Gastroesophageal sphincter (tissue), 4 donors: ENCODE measurements at places on chromosomes 6 and 20.

DNA sequence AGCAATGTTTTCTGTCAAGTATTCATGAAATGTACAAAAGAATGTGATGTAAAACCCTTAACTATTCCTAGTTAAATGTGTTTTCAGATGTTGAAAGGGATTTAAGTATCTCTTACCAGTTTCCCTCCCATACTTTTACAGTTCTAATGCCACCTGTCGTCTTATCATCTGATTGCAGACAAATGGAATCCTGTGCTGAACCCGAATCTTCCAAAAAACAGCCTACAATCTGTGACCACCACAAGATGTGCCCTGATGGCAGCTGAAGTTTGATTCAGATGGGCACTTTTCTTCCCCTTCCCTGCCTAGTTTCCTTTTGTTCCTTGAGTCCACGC is 1.9 kb downstream of the TOMM6 start:
- no peak for ATAC-seq

DNA sequence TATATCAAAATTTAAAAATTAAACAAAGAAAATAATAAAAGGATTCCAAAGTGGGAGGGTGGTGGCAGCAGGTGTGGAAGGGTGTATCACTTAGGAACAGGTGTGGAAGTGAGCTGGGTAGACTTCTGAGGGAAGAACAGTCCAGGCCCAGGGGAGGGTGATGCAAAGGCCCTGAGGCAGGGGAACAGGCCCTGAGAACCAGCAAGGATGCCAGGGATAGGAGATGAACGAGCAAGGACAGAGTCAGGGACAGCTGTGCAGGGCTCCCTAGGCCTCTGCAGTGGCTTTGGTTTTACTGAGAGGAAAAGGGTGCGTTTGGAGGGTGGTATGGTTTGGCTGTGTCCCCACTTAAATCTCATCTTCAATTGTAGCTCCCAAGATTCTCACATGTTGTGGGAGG is 9.4 kb upstream of the RAET1E start:
- no peak for ATAC-seq

- ATAC-seq = no peak
Measured at GRCh38 chr6:11851387-11851786, 72.8 kb upstream of the ADTRP start.

GRCh38 chr20:90651-91050 is 3.2 kb downstream of the DEFB125 start:
- ATAC-seq = no peak

DNA sequence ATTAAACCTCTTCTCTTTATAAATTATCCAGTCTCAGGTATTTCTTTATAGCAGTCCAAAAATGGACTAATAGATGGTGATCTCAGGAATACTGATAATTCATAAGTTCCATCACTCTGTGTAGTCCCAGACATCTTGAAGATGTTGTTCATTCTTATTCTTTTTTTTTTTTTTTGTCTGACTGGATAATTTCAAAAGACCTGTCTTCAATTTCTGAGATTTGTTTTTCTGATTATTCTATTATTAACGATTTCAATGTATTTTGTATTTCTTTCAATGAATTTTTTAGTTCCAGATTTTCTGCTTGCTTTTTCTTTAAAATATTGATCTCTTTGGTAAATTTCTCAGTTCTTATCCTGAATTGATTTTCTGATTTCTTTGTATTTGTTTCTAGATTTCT is 29.7 kb upstream of the ZNF337 start:
- no peak for ATAC-seq

GRCh38 chr6:160028487-160029275 is 59.8 kb downstream of the IGF2R start:
- ATAC-seq = no peak

- no peak for ATAC-seq
Measured at GRCh38 chr20:63401384-63402110, 40.4 kb upstream of the CHRNA4 start.

DNA sequence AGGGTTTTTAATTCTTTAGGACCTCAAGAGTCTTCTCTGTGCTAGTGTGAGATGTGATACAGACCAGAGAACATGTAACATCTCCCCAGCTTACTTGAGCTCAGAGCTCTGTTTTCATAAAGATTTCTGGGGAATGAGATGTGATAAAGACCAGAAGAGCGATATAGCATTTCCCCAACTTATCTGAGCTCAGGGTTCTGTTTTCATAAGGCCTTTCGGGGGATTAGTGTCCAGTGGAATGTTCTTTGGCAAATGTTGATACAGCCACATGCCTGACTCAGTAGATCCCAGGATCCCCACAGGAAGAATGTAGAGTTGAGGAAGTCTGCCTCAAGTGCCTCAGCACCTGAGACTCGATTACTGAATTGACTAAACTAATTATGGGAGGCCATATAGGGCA is 18.7 kb upstream of the TOP1 start:
- ATAC-seq = no peak

GRCh38 chr6:130158056-130158455 is 64.7 kb downstream of the SAMD3 start:
- no peak for ATAC-seq

DNA sequence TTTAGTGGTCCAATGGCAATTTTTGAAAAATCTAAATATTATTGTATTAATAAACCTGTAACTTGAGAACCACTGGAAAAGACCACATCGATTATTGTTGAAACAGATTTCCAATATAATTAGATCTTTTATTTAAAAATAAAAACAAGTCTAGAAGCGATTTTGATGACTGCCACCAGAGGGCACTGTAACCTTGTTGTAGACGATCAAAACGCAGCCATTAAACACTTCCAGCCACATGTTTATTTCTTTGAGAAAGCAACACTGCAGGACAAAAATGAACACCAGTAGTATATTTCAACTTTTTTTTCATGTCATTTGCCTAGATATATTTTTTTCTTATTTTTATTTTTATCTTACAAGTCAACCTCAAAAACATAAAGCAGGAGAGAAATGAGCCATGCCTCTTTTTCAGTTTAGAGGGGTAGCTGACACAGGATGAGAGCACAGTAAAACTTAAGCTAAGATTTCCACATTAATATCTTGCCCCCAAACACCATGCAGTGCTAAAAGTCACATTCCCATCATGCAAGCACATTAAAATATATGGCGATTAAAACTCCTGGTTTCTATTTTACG is 115.4 kb downstream of the OPRM1 start:
- no peak for ATAC-seq

DNA sequence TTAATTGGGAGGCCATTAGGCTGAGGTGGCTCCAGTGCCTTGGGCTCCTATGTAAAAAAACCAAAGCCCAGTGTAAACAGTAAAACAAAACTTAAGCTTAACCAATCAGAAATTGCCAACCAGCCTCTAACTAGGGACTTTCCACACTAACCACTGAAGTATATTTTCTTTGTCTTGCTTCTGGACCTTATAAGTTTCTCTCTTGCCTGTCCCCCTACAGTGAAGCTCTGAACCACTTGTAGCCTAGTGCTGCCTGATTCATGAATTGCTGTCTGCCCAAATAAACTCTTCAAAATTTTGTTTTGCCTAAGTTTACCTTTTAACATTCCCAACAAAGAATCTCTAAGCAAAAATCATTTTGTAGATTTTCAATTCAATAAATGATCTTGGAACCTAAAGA is 28.2 kb downstream of the POPDC3 start:
- ATAC-seq = no peak

DNA sequence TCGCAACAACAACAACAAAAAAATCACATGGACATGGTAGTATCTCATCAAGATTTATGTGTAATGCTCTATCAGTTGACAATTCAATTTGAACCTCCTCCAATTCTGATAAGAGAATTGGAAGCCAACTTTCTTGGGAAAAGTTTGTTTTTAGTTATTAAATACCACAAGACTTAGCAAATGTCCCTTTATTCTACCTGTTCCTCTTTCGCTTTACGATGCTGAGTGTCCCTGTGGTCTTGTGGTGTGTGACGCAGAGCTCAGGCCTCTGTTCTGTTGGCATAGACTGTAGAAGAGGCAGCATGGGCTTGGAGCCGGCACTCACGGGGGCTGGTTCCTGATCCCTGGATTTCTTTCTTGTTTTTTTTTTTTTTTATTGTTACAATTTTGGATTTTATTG is 76.7 kb downstream of the PSMB1 start:
- no peak for ATAC-seq

- no peak for ATAC-seq
Measured at GRCh38 chr20:58219342-58219700, 9.1 kb downstream of the ANKRD60 start.

DNA sequence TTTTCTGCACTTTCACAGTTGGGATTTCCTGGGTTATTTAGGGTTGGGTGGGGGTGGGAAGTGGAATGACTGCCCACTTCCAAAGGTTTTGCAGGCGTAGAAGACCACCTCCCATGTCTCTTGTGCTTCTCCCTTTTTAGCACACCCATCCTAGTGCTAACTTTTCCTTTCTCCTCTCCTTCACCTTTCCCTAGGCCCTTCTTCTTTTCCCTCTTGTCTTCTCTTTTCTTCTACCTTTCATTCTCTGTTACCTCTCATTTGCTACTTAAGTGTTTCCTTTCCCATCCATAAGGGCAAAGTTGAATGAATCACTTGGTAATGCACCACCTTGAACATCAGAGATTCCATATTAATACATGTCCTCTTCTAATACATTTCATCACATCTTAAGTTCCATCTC is 105.0 kb upstream of the ZNF184 start:
- no peak for ATAC-seq

DNA sequence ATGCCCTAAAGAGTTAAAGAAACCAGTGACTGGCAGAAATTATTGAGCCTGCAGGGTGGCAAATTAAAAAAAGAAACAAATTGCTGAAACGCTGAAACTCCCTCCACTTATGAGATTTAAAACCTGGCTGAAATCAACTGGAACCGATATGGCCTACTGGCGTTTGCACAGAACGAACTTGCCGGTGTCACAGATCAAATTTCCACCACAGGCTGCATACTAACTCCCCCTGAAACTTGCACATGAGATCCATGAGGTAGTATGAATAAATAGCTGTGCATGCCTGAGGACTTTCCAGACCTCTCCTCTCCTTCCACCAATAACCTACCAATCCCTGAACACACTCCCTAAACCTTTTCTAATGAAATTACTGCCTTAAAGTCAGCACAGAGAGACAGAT is 150.4 kb downstream of the RNGTT start:
- ATAC-seq = no peak

- ATAC-seq = no peak
Measured at GRCh38 chr6:39432330-39433025, 110.0 kb upstream of the KCNK16 start.

GRCh38 chr20:15594158-15594695 is 979.0 kb downstream of the KIF16B start:
- no peak for ATAC-seq

- no peak for ATAC-seq
Measured at GRCh38 chr20:56503916-56504315, 20.6 kb upstream of the FAM209A start.

DNA sequence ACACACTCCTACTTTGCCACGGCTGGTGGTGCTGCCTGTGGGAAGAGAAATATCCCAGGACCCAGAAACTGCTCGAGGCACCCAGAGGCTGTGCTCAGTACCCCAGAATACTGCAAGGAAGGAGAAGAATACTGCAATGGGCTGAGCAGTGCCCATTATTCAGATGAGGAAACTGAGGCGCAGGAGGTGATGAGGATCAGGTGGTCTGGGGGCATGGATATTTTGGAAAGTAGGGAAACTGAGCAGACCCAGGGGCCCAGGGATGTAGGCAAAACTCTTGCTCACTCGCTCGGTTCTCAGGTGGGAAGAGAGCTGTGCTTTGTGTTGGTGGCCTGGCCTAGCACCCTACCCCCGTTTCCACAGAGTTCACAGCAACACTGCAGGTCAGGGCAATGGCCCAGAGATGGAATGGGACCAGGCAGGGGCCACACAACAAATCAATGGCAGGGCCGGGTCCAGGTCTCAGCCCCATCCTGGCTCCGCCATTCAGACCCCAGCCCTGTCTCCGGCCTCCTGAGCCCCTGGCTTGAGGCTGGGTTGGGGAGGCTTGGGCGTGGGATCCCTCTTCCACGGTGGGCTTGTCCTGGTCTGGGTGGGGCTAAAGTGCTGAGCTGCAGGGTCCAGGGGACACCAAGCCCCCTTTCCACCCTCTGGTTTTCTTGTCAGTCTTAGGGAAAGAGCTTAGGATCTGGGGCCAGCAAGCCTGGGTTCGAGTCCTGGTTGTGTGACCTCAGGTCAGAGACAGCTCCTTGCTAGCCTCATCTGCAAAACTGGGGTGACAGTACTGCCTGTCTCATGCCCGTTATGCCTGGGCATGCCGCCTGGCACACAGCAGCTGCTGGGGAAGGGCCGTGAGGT is 33.9 kb downstream of the SUN5 start:
- no peak for ATAC-seq

GRCh38 chr20:10790013-10790412 is 116.2 kb upstream of the JAG1 start:
- ATAC-seq = no peak

DNA sequence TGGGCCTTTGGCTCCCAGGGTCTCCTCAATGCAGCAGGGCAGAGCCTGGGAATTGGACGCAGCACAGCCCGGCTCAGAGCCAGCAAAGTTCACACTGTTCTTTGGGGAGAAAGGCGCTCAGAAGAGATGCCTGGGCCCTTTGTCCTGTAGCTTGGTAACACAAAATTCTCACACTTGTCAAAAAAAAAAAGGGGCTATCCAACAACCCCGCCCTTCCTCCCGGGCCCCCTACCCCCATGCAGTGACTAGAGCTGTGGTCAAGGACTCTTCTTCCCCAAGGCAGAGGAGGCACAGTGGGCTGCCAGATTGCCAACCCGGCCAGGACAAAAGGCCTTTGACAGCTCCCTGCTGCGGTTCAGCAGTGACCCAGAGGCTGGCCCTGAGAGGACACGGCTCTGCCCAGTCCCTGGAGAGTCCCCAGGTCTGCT is 2.0 kb downstream of the NKAIN4 start:
- no peak for ATAC-seq

- ATAC-seq = no peak
Measured at GRCh38 chr6:157158897-157159296, 164.4 kb downstream of the TMEM242 start.

DNA sequence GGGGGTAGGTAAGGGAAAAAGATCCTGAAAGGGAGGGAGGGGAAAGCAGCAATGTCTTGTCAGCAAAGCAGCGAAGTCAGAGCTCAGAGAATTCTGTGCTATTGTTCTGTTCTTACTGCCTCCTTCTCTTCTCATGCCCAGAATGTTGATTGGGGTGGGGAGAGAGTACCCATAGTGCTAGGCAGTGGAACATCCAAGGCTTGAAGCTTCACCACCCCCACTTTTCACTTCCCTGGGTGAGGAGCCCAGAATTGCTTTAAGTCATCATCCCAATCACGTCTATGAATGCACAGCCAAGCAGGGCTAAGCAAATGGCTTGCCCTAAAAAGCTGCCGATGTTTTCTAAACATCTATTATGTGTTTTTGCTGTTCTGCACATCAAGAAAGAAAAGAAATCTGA is 16.5 kb downstream of the REPS1 start:
- no peak for ATAC-seq
